ENCODE measurements at places on chromosomes 6 and 20.

DNA sequence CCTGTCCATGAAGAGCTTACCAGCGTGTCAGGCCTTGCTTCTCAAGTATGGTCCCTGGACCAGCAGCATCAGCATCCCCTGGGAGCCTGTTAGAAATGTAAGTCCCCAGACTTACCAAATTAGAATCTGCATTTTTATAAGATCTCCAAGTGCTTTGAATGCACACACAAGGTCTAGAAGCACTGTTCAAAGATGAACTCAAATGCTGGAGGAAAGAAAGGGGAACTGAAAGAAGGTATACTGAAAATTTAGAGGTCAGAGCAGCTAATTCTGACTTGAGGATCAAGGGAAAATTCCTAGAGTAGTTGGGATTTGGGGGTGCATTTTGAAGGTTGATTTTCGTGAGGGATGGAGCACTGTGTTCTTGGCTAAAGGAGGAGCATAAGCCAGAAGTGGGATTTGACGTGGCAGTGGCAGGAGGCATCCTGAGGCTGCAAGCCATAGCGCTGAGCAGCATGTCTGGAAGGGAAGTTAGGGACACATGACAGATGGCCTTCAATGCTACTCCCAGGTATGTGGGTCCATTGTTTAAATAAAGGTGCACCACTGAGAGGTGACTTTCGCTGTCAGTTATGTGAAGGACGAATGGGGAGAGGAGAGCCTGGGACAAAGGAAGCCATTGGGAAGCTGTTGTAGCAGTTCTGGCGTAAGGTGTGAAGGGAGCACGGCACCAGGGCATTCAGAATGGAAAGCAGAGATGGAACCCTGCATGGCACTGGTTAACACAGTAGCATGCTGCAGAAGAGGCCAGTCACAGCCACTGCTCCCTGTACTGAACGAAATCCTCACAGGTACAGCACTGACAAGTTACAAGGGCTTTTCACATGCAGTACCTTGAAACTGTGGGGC lies 36.2 kb downstream of the ARMC2 start:
- no peak for DNase-seq

- no peak for DNase-seq
Observed at GRCh38 chr6:108687921-108688320, 127.2 kb downstream of the FOXO3 start.

GRCh38 chr6:155240905-155241600 lies 22.8 kb upstream of the CLDN20 start:
- DNase-seq: no peak

GRCh38 chr6:36430351-36430750 lies 12.3 kb downstream of the PXT1 start:
- DNase-seq: no peak

- no peak for DNase-seq
Observed at GRCh38 chr20:59137532-59137931, 26.1 kb upstream of the ZNF831 start.

- DNase-seq: no peak
Observed at GRCh38 chr6:157203312-157203744, 120.0 kb downstream of the TMEM242 start.

DNA sequence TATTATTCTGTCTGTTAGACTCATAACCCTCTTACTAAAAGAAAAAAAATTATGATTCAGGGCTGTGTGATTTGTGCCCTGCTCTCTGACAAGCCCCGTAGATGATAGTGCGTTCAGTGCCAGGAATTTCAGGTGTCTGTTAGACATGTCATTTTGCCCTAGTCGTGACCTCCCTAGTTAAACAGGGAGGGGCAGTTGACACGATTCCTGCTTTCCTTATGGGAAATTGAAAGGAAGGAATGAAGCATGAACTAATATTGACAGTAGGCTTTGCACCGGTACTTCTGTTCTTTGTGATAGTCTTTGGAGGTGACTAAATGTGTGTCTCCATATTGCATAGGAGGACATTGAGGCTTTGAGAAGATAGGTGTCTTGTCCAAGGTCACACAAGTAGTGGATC lies 26.3 kb downstream of the RPRD1B start:
- DNase-seq: no peak

- no peak for DNase-seq
Observed at GRCh38 chr6:69663215-69663614, 133.6 kb downstream of the LMBRD1 start.

DNA sequence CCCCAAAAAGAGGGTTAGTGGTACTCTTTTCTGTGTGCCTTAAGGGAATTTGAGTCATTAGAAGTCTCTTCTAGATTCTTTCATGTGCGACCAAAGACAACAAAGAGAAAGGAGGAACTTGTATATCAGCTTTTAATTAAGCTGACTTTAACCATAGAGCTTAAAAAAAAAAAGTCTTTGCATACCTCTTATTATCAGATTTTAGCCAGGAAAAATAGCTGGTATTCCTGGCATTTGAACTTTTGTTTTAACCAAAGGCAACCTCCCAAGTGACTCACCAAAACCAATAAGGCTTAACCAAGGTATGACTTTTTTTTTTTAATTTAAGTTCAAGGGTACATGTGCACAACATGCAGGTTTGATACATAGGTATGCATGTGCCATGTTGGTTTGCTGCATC lies 375.0 kb downstream of the CDC5L start:
- DNase-seq: no peak

GRCh38 chr6:5174244-5174643 lies 86.5 kb downstream of the LYRM4 start:
- DNase-seq: no peak

DNA sequence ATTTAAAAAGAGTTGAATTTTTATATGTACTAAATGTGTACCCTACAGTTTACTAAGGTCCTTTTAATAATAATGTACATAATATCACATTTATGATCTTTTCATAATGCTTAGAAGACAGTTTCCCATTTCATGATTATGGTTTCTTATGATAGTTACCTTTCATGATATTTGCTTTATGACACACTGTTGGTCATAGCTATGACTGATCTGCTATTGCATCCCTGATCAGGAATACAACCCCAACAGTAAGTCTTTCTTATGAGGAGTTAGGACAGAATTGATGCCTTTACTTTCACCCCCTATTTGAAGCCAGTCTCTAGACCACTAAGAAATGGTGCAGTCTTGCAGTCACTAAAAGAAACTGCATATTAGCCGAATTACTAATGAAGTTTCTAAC lies 31.0 kb downstream of the LCA5 start:
- DNase-seq: no peak

DNA sequence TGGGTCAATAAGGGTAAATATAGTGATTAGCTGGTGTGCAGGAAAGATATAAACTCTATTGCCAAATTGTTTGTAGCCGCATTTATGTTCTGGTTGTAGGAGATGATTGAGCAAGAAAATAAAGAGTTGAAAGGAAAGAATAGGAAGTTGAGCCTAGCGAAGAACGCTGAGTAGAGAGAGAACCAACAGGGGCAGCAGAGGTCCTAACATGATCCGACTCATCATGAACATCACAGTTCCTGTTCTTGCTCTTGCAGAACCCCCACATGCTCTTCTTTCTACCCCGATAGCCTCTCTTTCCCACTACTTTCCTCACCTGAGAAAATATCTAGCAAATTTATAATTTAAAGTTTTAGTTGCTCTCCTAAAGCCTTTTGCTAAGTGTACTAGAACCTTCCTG lies 9.9 kb upstream of the ID4 start:
- DNase-seq: no peak

DNA sequence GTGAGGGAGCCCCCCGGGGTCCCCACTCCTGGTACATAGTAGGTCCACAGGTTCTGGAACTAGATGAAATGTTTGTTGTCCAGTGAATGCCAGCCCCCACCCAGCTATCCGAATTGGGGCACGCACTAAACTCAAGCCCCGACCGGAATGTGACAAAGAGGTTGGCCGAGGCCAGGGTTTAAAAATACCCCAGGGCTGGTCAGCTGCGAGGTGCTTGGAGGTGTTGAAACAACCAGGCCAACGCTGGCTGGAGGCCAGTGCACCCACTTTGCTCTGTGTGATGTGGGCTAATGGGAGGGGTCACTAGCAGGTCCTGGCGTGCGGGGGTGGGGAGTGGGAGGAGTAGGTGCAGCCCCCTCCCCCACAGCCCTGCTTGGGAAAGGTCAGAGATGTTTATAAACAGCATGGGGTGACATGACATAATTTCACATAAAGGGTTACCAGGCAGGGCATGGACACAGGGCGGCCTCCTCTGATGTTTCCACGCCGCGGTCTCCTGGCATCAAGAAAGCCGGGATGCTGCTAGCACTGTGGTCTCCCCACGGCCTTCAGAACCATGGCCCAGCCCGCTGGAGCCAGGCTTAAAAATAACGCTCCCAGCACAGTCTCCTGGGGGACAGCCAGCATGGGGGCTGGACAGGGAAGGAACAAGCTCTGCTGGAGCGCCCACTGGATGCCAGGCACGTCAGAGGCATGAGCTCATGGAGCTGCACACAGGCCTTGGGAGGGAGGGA lies 111.2 kb upstream of the PTPN1 start:
- DNase-seq: no peak

GRCh38 chr6:54655162-54655561 lies 191.4 kb upstream of the FAM83B start:
- no peak for DNase-seq

- no peak for DNase-seq
Observed at GRCh38 chr6:26401389-26401986, 587 bp upstream of the BTN3A1 start.

GRCh38 chr20:13119583-13119982 lies 101.5 kb upstream of the ISM1 start:
- DNase-seq: peak; percentile 5

DNA sequence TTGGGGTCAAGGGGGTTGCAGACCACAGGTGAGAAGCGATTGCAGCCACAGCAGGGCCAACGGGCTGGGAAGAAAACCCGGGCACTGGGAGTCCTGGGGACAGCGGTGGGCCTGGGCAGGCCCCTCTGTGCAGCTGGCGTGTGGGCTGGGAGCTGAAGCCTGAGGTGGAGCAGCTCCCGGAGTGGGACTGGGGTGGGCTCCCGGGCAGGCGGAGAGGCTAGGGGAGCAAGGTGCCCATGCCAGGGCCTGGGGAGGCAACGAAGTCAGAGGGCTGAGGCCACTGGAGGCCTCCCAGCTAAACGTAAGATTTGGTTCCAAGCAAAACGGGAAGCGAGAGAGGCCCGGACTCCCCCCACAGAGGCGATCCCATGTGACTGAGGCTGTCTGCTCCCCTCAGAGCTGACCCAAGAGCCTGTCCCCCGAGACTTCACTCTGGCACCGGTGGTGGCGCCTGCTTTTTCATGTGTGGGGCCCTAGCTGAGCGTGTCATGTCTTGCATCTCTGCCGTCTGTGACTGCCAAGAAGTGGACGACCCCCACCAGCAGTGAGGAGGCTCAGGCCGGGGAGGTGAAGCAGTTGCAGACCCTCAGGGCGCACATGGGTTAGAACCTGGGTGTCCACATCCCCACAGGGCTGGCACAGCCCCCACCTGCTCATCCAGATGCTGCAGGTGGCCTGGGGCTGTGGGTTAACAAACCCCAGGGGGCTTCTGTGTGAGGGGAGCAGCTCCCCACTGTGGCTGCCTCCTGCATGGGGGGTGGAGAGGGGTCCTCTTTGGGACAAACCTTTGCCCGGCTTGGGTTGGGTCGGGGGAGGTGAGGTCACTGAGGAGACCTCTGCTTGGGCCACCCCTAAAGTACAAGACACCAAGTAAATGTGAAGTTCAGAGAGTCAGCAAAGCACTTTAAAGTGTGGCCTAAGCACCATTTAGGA lies 212.3 kb downstream of the TAF4 start:
- no peak for DNase-seq

GRCh38 chr6:134921721-134922261 lies 28.1 kb downstream of the ALDH8A1 start:
- DNase-seq: no peak

DNA sequence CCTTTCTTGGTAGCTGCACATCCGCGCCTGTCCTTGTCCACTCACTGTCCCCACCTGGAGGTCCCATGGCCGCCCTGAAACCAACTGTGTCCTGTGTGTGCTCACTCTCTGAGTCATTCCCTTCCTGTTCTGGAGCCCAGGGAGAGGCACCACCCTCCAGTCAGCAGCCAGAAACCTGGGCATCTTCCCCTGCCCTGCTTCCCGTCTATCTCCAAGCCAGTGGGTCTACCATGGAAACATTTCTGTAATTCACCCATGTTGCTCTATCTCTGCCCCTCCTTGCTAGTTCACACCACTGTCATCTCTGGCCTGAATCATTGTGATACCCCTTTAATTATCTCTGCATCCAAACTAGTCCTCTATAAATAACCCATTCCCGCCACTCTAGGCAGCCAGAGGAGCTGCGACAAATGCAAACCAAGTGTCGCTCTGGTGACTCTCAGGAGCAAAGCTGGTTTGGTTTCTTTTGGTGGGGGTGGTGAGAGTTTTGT lies 28.8 kb upstream of the SYNJ2 start:
- DNase-seq: no peak

DNA sequence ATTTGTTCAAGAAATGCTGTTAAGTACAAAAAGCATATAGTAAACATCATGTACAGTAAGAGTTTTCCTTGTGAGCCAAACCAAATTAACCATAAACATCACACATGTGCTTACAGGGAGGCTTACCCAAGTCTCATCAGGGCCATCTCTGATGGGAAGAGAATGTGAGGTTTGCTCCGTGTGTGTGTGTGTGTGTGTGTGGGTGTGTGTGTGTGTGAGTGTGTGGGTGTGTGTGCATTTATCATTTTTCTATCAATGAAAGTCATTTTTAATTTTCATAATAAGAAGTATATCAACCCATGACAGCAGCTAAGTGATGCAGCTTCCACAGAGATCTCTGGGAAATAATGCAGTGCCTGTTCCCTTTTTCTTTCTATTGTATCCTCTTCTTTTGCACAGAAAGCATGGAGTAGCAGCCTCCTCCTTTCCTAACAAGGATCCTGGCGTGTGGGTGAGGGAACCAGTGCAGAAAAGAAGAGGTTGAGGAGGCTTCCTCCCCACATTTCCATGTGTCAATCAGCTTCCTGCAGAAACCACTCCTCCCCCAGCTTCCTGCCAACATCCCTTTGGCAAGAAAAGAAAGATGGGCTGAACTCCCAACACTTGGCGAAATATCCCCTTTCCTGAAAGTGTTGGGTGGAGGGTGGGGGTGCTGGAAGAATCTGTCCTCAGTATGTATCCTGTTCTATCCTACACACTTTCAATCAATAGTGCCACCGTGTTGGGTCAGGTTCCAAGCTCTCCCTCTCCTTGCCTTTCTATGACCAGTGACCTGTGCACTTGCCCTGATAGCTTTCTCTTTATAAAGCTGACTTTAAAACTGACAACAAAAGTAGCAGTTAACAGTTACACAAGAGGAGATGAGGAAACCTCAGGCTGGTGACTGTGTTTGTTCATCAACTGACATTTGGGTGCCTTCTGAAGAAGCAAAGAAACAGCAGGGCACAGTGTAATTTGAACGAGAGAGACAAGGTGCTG lies 251.8 kb upstream of the CITED2 start:
- no peak for DNase-seq

- peak; percentile 73 for DNase-seq
Observed at GRCh38 chr6:81241126-81242041, 511.1 kb downstream of the TENT5A start.

GRCh38 chr6:8177721-8178120 lies 75.4 kb upstream of the EEF1E1 start:
- peak; percentile 14 for DNase-seq

DNA sequence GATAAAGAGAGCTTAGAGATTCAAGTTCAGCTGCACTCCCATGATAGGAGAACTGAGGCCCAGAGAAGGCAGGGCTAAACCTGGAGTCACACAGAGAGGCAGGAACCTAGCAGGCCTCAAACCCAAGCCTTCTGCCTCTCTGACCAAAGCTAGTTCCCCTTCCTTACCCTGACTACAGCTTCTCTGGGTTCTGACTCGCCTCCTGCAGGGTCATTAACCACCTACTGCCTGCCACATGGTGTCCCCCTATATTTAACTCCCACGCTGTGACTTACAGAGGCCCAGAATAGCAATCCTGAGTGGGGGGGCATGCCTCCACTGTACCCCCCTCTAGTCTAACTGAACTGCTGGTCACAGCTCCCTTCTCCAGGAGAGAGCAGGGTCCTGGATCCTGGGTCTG lies 84.1 kb downstream of the DLGAP4 start:
- no peak for DNase-seq

- no peak for DNase-seq
Observed at GRCh38 chr20:6169251-6169650, 46.4 kb upstream of the FERMT1 start.
